GM23338 (cell line): ENCODE measurements at places on chromosomes 1 and 21. TPM values are rescaled to one million over a fixed set of nuclear protein-coding genes. Genes with fewer than 3 reads are reported as not detected.

- H3K36me3 ChIP-seq = no peaks in the 10 kb centered on the region
- no peaks in the 10 kb centered on the region for H3K4me1 ChIP-seq
- no peak for DNase-seq
- no peaks in the 10 kb centered on the region for H3K27me3 ChIP-seq
Observed at GRCh38 chr1:1946540-1946939, 27.5 kb upstream of the TMEM52 start.

DNA sequence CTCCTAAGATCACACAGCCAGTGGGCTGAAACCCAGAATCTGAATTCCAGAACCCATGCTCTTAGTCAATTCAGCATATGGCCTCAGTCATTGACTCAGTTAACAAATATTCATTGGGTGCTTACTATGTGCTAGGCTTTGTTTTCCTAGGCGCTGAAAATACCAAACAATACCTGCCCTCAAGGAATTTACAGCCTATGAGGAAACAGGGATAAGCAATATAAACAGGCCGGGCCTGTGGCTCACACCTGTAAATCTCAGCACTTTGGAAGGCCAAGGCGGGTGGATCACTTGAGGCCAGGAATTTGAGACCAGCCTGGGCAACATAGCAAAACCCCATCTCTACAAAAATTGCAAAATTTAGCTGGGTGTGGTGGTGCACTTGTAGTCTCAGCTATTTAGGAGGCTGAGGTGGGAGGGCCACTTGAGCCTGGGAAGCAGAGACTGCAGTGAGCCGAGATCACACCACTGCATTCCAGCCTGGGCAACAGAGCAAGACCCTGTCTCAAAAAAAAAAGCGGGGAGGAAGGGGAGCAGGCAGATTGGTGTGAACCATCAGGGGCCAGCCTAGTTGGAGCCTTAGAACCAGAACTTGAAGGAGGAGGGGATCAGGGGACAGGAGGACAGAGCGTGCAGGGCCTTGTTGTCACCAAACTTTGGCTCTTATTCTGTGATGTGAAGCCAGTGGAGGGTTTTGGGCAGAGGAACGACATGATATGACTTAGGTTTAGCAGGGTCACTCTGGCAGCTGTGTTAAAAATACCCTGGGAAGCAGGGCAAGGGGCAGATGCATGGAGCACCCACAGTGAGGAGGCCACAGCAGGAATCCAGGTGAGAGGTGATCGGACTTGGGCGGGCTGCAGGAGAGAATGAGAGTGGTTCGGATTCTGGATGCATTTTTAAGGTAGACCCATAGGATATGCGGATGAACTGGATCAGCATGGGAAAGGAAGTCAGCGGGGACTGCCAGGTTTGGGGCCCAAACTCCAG, 5.8 kb downstream of the TINAGL1 start:
- H3K27me3 ChIP-seq = no peaks in the 10 kb centered on the region
- H3K4me3 ChIP-seq = no peak overlapping the region
- no peaks in the 10 kb centered on the region for H3K36me3 ChIP-seq
- H3K4me1 ChIP-seq = peaks cover 39% of the 10 kb centered on the region
- peak overlapping the region; percentile 39; the same call in 1 of the 2 replicates for H3K27ac ChIP-seq

DNA sequence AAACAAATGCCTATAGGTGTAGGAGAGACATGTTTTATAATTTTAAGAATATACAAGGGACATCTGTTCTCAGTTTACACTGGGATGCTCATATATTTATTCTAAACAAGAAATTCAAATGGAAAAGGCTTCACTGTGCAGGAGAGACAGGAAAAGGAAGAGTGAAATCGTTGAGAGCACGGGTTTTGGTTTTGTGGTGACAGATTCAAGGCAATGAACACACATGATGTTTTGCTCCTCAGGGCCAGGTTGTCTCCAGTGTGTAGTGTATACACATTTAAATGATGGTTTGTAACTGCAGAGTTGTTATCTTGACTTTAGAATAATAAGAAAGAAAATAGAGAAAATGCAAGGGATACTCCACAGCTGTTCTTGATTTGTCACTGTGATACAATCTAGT, 73.7 kb downstream of the S1PR1 start:
- H3K36me3 ChIP-seq = no peaks in the 10 kb centered on the region
- H3K4me3 ChIP-seq = peak overlapping the region; percentile 61
- H3K27ac ChIP-seq = no peak overlapping the region

GRCh38 chr1:109197158-109198042, 16.3 kb upstream of the SARS1 start:
- H3K4me3 ChIP-seq = no peak overlapping the region
- no peaks in the 10 kb centered on the region for H3K27me3 ChIP-seq
- no peak for DNase-seq
- no peak overlapping the region for H3K27ac ChIP-seq
- H3K36me3 ChIP-seq = no peaks in the 10 kb centered on the region

The IL20 gene
- total RNA-seq = not detected in 2 replicates

DNA sequence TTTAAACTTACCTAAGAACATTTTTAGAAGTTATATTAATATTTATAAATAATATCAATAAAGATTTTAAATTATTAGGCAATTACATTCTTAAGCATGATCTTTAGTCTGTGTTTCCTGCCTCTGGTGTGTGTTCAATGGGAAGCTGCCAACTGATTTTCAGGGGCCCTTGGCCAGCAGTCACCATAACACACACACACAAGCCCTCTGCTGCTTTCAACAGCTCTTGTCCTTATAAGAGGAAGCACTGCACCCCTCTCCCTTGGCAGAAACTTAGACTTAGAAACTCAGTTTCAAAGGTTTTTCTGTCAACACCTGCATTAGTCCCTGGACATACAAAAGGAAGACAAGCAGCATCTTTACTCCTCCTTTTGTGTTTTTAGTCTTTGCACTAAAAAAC, 81.4 kb downstream of the VAV3 start:
- no peaks in the 10 kb centered on the region for H3K36me3 ChIP-seq
- H3K27me3 ChIP-seq = no peaks in the 10 kb centered on the region
- no peak for DNase-seq

GRCh38 chr1:62307895-62308492, 11.2 kb downstream of the KANK4 start:
- no peak for DNase-seq
- no peaks in the 10 kb centered on the region for H3K27me3 ChIP-seq
- H3K27ac ChIP-seq = no peak overlapping the region
- no peaks in the 10 kb centered on the region for H3K36me3 ChIP-seq

DNA sequence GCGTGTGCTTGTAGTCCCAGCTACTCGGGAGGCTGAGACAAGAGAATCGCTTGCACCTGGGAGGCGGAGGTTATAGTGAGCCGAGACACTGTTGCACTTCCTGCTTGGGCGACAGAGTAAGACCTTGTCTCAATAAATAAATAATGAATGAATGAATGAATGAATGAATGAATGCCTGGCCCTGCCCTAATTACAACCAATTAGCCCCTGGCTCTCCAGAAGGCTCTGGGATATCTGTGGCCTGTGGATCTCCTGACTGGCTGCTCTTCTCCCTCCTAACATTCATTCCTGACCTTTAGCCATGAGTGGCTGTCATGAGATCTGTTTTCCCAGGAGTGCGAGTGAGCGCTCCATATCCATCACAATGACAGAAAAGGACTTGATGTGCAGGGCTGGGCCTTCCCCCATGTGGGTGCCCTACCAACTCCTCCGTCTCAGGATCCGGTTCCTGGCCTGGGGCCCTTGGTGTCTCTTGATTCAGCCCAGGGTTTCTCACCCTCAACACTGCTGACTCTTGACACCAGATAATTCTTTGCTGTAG, 243.6 kb upstream of the TMEM51 start:
- H3K4me3 ChIP-seq = no peak overlapping the region
- H3K36me3 ChIP-seq = no peaks in the 10 kb centered on the region
- peak; percentile 36 for DNase-seq
- no peak overlapping the region for H3K27ac ChIP-seq

DNA sequence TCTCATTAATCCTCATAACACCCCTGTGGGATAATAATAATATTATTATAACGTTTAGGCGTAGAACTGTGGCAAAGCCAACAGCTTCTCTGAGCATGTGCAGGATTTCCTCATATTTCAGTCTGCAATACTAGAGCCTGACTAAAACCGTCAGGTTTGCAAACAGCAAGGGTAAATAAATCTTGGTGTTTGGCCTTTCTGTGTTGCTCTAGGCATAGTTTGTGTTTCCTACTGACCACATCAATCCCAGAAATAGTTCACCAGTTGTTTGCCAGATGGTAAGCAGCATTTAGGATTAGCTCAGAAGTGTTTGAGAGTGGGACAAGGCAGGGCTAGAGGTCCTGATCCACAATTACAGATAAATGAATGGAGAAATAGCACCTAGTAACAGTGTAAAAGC, 2.8 kb upstream of the KCNA3 start:
- no peak overlapping the region for H3K4me3 ChIP-seq
- no peak for DNase-seq
- no peaks in the 10 kb centered on the region for H3K36me3 ChIP-seq
- no peak overlapping the region for H3K27ac ChIP-seq
- H3K4me1 ChIP-seq = no peaks in the 10 kb centered on the region

The TMEM9 gene
- total RNA-seq = 109 and 147 TPM in 2 replicates

DNA sequence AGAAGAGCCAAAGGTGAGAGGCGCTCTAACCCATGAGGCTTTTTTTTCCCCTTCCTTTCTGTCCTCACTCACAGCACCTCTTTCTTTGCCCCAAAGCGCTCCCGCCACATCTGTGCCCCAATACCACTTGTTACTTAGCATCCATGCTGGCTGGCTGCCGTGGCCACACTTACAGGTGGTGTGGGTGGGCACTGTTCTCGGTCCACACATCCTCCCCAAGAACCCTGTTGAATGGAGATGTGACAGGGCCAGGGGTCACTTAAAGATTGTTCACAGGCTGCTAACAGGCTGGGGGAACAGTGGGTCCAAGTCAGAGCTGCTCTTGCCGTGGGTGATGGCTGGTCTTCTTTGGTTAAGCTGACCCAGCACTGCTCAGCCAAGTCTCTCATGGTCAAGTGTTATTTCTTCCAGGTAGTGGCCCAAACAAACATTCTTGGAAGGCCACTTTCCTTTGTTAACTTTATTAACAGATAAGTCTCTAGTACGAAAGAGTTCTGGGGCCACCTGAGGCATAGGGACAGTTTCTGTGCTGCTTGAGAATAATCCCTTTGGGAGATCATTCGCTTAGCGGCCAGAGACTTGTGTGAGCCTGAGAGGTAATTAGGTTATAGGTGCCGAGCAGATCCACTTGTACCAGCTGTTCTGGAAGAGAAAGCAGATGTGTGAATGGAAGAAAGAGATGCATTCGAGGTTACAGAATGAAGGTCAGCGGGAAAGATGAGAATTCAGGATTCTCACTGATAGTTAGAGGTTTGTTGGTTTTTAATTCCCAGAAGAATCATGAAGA, 62.6 kb upstream of the IRF2BP2 start:
- H3K4me3 ChIP-seq = no peak overlapping the region
- no peaks in the 10 kb centered on the region for H3K36me3 ChIP-seq
- no peaks in the 10 kb centered on the region for H3K27me3 ChIP-seq
- peaks cover 4% of the 10 kb centered on the region; the same call in 1 of the 2 replicates for H3K4me1 ChIP-seq
- no peak for DNase-seq

- no peaks in the 10 kb centered on the region for H3K36me3 ChIP-seq
- no peak for DNase-seq
- peaks cover 11% of the 10 kb centered on the region; the same call in 1 of the 2 replicates for H3K4me1 ChIP-seq
- no peak overlapping the region for H3K27ac ChIP-seq
Observed at GRCh38 chr1:232440325-232441035, 189.5 kb downstream of the SIPA1L2 start.

DNA sequence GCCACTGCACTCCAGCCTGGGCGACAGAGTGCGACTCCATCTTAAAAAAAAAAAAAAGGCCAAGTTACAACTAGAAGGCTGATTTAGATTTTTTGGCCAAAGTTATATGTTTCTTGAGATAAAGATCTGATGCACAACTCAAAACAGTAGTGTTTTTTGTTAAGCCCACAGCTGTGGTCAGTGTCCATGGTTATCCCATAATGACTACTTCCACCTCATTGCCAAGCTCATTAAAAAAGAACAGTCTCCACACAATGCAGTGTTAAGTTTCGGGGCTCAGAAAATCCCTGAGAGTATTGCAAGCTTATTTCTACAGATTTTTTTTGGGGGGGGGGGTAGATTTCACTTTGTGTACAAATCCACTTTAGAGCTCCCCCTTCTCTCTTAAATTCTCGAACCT, 120.5 kb downstream of the RUNX1 start:
- no peak overlapping the region for H3K27ac ChIP-seq
- no peaks in the 10 kb centered on the region for H3K36me3 ChIP-seq
- no peaks in the 10 kb centered on the region for H3K27me3 ChIP-seq
- no peak overlapping the region for H3K4me3 ChIP-seq

GRCh38 chr1:206930210-206930798, 8.6 kb upstream of the FCMR start:
- DNase-seq = no peak
- no peaks in the 10 kb centered on the region for H3K36me3 ChIP-seq
- H3K4me1 ChIP-seq = no peaks in the 10 kb centered on the region
- H3K27me3 ChIP-seq = no peaks in the 10 kb centered on the region
- no peak overlapping the region for H3K27ac ChIP-seq

The CCDC27 gene
- total RNA-seq = 0.45 TPM in 1 of 2 replicates, not detected in the other

The NADK gene
- 62.8 and 73.2 TPM in 2 replicates for total RNA-seq

DNA sequence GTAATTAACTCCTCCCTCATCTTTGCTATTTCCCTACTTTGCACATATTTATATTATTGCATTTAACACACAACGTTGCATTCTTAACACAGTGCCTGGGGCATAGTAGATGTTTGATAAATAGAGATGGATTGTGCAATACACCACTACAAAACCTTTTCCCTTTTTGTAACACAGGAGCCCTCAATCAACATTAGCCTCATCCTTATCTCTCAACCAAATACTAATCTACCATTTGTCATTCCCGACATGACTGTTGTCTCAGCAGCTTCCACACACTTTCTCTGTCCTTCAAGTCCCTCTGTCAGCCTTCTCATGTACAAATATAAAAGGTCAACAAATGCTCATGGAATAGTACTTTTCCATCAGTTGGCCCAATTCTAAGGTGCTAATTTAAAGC, 78.9 kb upstream of the KCNK2 start:
- DNase-seq = no peak
- no peak overlapping the region for H3K27ac ChIP-seq
- H3K4me1 ChIP-seq = no peaks in the 10 kb centered on the region
- H3K36me3 ChIP-seq = no peaks in the 10 kb centered on the region

GRCh38 chr21:43188181-43188580, 19.4 kb downstream of the CRYAA start:
- no peaks in the 10 kb centered on the region for H3K4me1 ChIP-seq
- H3K4me3 ChIP-seq = no peak overlapping the region
- H3K27me3 ChIP-seq = no peaks in the 10 kb centered on the region
- no peak overlapping the region for H3K27ac ChIP-seq

GRCh38 chr1:2344744-2345296, 46.5 kb downstream of the MORN1 start:
- no peak overlapping the region for H3K4me3 ChIP-seq
- H3K27me3 ChIP-seq = no peaks in the 10 kb centered on the region
- H3K27ac ChIP-seq = no peak overlapping the region

The TEX38 gene
- not detected in 2 replicates for total RNA-seq

The RGSL1 gene
- total RNA-seq = not detected in 2 replicates

- H3K4me3 ChIP-seq = no peak overlapping the region
- H3K36me3 ChIP-seq = no peaks in the 10 kb centered on the region
- H3K27ac ChIP-seq = no peak overlapping the region
- H3K27me3 ChIP-seq = no peaks in the 10 kb centered on the region
- DNase-seq = no peak
- H3K4me1 ChIP-seq = peaks cover 19% of the 10 kb centered on the region
Observed at GRCh38 chr1:223482766-223483165, 89.6 kb downstream of the CCDC185 start.

- DNase-seq = peak; percentile 91
- peaks cover 22% of the 10 kb centered on the region for H3K4me1 ChIP-seq
- no peaks in the 10 kb centered on the region for H3K27me3 ChIP-seq
- H3K36me3 ChIP-seq = no peaks in the 10 kb centered on the region
Observed at GRCh38 chr1:36576118-36576517, 93.4 kb upstream of the CSF3R start.

The CCDC17 gene
- 1.0 and 2.2 TPM in 2 replicates for total RNA-seq

- H3K4me3 ChIP-seq = no peak overlapping the region
- H3K36me3 ChIP-seq = no peaks in the 10 kb centered on the region
- H3K4me1 ChIP-seq = 0 out of 2 replicates have a peak, but pooled peaks cover 5% of the 10 kb centered on the region
- H3K27me3 ChIP-seq = no peaks in the 10 kb centered on the region
- no peak overlapping the region for H3K27ac ChIP-seq
- DNase-seq = peak; percentile 48
Observed at GRCh38 chr1:107318932-107319331, 178.1 kb downstream of the NTNG1 start.
